Activated CD4-positive, alpha-beta memory T cell treated with anti-CD3 and anti-CD28 coated beads, Interleukin-2, amount 10 ng/mL, durations not matched to agents 7 days and 5 days (primary cell): ENCODE measurements at places on chromosomes 11 and 22. TPM values are rescaled to one million over a fixed set of nuclear protein-coding genes. Genes with fewer than 3 reads are reported as not detected.

DNA sequence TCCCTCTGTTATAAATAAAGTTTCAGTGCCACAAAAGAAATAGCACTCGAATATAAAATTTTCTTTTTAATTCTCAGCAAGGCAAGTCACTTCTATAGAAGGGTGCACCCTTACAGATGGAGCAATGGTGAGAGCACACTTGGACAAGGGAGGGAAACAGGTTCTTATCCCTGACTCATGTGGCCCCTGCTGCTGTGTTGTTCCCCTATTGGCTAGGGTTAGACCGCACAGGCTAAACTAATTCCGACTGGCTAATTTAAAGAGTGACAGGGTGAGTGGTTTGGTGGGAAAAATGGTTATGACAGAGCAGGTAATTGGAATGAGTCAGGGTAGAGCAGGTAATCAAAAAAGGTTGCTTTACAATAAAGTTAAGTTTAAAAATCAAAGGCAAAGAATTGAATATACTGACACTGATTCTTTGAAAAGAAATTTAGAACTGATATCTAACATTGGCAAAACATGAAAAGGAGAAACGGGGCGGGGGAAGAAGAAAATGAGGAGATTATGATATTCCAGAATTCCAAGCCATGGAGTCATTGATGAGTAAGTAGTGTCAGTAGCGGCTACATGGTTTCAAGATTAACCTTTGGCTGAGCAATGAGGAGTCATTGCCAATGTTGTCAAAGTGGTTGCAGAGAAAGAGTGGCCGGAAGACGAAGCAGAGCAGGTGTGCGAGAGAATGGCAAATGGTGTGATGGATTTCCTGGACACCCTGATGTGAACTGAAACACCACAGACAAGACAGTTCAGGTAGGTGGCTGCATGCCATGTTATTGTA, 48.4 kb upstream of the MRGPRX1 start:
- no peak for DNase-seq

GRCh38 chr11:38476808-38477575, 1879.0 kb upstream of the RAG2 start:
- no peak for DNase-seq

DNA sequence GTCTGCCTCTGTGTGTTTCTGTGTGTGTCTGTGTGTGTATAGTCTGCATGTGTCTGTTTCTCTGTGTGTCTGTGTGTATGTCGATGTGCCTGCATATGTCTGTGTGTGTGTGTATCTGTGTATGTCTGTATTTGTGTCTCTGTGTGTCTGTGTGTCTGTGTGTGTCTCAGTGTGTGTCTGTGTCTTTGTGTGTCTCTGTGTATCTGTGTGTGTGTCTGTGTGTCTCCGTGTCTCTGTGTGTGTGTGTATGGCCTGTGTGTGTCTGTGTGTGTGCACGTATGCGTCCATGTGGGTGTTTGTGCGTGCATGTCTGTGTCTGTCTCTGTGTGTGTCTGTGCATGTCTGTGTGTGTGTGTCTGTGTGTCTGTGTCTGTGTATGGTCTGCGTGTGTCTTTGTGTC, 439 bp downstream of the SNX32 start:
- no peak for DNase-seq

- DNase-seq: no peak
Observed at GRCh38 chr11:112539741-112540140, 279.1 kb upstream of the PLET1 start.

DNA sequence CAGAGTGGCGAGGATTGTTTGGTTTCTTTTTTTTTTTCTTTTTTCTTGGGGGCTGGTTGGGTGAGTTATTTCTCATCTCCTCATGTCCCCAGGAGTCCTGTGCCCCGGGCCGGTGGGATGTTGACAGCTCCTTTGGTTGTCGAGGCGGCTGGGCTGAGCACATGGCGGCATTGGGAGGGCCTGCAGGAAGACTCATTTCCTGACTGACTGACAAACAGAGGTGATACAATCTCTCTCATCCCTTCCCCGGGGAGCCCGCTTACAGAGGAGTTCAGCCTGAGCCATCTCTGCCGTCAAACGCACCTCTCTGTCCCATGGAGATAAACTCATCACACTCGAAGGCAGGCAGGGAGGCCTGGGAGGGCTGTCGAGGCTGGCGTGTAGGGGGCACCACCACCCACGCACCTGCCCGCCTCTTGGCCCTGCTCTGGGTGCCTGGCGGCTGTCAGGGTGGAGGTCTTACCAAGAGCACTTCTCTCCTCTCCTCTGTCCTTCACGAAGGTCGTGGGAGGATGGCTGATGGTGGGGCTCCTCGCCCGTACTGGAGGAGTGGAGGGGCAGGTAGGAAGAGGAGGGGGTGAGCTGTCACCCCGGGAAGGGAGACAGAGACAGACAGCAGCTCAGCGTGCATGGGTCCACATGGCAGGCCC, 60.0 kb upstream of the NECTIN1 start:
- DNase-seq: no peak

- DNase-seq: peak; percentile 28
Observed at GRCh38 chr22:41094041-41094593, 1.7 kb downstream of the EP300 start.

- DNase-seq: no peak
Observed at GRCh38 chr11:76282172-76282571, 75.9 kb upstream of the WNT11 start.

DNA sequence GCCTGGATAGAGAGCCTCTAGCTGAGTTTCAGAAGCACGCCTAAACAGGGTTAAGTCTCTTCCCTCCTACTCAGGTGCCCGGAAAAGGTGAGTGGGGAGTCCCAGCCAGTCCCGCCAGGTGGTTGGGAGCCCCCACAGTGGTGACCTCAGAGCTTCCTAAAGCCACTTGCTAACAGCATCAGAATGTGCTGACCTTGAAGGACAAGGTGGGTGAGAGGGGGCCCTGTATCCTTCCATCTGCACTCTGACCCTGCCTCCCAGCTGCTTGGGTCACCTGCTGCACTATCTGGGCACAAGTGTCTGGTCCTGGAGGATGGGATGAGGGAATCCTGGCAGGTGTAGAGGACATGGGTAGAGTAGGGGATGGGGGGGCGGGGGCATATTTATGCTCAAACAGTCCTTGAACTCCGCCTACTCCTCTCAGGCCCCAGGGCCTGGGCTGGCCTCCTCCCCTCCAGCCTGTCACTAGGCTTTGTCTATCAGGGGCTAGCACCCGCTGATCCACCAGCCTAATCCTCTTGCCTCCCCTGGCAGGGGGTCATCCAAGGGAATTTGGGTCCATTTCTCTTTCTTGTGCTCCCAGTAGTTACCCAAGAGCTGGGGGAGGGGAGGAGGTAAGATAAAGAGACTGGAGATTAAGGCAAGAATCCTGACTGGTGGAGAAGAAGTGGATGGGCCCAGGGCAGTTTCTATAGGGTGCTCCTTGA, 3.4 kb downstream of the USP2 start:
- DNase-seq: no peak

GRCh38 chr11:63536669-63537292, at the start of gene PLAAT4:
Gene PLAAT4, plus strand, starts transcription at chr11:63536808. Its CDS starts 61 bp downstream, at chr11:63536869.
- DNase-seq: peak; percentile 45

- DNase-seq: no peak
Observed at GRCh38 chr22:38735126-38735464, 20.7 kb downstream of the SUN2 start.

CENPM gene
- 71.8 TPM for total RNA-seq

CLTCL1 gene
- total RNA-seq: 1.1 TPM

SCGB1A1 gene
- not detected for total RNA-seq
